ENCODE measurements at places on chromosomes 16 and 17. TPM values are rescaled to one million over a fixed set of nuclear protein-coding genes. Genes with fewer than 3 reads are reported as not detected.

DNA sequence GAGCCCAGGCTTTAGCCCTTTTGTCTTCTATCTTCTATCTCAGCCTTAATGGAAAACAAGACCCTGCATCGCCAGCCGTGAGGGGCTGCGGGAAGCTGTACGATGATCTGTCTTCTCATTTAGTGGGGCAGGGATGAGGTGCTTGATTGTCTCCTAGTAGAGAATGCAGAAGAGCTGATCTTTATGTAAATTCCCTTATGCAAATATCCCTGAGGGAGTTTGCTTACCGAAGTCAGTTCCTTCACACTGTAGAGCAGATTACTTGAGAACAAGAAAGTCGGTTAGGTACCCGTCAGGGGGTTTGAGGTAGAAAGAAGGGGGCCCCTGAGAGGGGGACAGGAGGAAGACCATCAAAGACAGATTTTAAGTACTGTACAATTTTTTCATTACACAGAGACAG, 66.2 kb downstream of the IRF8 start:
- DNase-seq: no peak
- no peak overlapping the region for H3K27ac ChIP-seq
- peaks cover 5% of the 10 kb centered on the region for H3K27me3 ChIP-seq
- no peaks in the 10 kb centered on the region for H3K4me1 ChIP-seq
- H3K4me3 ChIP-seq: no peak overlapping the region
- H3K36me3 ChIP-seq: no peaks in the 10 kb centered on the region

DNA sequence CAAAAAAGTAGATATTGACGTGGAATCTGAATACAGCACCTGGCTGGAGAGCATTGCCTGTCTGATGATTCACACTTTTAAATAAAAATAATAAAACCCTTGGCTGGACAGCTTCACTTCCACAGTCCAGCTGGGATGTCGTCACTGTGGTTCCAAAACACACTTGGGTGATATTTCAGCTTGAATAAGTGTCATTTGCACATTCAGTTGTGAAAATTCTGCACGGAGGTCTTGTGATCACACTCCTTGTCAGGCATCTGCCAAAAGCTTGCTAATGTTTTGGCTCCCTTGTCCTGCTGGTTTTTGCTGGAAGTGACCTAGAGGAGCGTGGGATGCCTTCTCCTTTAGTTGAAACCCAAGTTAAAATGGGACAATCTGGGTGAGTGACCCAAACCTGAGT, 60.7 kb downstream of the PCTP start:
- DNase-seq: no peak
- no peaks in the 10 kb centered on the region for H3K27me3 ChIP-seq

GRCh38 chr17:59538195-59538909, 27.1 kb upstream of the DHX40 start:
- no peaks in the 10 kb centered on the region for H3K4me1 ChIP-seq
- no peaks in the 10 kb centered on the region for H3K27me3 ChIP-seq
- H3K36me3 ChIP-seq: no peaks in the 10 kb centered on the region
- no peak overlapping the region for H3K27ac ChIP-seq
- no peak for DNase-seq
- no peak overlapping the region for H3K4me3 ChIP-seq

DNA sequence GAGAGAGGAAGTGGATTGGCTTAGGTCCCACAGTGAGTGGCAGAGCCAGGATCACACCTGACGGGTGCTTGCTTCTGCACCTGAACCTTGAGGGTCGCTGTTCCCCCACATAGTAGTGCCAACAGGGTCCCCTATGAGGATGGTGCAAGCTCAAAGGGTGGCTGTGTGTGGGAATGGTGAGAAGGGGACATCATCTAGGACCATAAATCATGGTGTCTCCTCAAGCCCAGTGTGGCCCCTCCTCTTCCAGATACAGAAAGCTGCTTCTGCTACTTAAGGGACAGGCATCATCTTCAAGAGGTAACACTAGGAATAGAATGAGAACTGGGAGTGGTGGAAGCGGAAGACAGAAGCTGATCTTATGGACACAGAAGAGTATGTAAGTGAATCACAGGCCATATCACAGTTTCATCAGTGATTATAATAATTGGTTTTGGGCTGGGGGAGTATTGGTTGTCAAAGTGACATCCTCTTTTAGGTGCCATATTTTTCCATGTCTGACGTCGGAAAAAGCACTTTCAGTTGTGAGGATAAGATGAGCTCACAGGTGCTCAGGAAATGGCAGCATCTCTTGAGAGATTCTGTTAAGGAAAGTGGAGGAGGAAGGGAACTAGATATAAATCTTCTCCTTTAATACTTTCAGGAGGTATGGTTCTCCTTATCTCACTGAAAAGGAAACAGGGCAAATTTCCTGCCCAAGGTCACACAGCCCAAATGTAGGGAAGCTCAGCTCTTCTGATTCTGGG, 83.2 kb upstream of the HNF1B start:
- H3K27ac ChIP-seq: peak overlapping the region; percentile 9
- no peaks in the 10 kb centered on the region for H3K27me3 ChIP-seq
- no peak for DNase-seq
- H3K36me3 ChIP-seq: no peaks in the 10 kb centered on the region

DNA sequence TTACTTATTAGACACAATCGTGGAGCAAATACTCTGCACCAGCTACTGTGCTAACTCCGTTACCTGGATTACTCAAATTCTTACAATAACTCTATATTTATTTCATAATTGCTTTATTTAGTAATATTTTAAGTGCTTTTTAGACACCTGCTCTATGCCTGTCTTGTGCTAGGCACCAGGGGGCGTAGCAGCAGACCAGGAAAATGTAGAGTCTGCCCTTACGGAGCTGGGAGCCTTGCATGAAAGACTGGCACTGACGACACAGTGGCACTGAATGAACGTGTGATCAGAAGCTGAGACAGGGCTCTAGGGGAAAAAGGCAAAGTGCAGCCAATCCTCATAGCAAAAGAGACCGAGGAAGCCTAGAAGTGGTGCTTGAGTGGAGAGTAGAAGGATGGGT, 486.5 kb downstream of the CDH13 start:
- peaks cover 4% of the 10 kb centered on the region for H3K27me3 ChIP-seq
- H3K4me3 ChIP-seq: no peak overlapping the region
- no peaks in the 10 kb centered on the region for H3K36me3 ChIP-seq
- DNase-seq: no peak
- H3K27ac ChIP-seq: no peak overlapping the region
- H3K4me1 ChIP-seq: no peaks in the 10 kb centered on the region

- no peaks in the 10 kb centered on the region for H3K4me1 ChIP-seq
- H3K36me3 ChIP-seq: no peaks in the 10 kb centered on the region
- no peak for DNase-seq
- H3K27me3 ChIP-seq: no peaks in the 10 kb centered on the region
- H3K27ac ChIP-seq: no peak overlapping the region
Measured at GRCh38 chr16:82783933-82784572, 157.3 kb downstream of the CDH13 start.

DNA sequence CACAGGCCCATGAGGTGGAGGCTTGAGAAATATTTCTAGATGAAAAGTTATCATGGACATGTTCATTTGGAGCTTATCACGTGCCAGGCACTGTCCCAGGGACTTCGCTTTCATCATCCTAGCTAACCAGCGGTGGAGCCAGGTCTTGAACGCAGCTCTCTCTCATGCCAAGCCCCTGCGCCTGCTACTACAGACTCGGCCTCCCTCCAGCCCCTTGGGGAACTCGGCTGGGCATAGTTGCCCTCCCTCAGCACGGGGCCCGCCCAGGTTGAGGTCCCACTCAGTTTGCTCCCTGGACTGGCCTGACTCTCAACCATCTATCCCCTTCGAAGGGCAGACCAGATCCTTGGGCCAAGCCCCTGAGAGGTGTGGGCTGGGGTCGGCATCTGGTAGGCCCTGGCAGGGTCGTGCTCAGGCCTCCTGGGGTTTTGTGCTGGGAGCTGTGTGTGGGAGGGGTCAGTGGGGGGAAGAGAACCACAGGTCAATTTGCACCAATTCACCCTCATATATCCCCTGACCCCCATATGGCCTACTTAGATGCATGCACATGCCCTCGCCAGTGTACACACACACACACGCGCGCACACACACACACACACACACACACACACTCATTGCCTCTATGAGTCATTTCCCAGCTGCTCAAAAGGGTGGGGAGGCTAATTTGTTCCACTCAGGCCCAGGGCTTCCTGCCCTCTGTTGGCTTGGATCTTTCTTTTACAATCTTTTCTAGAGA, 12.1 kb upstream of the SCN4A start:
- peak overlapping the region; percentile 59 for H3K27ac ChIP-seq
- peaks cover 5% of the 10 kb centered on the region for H3K4me1 ChIP-seq
- no peak overlapping the region for H3K4me3 ChIP-seq
- no peaks in the 10 kb centered on the region for H3K27me3 ChIP-seq
- peak; percentile 86 for DNase-seq

DNA sequence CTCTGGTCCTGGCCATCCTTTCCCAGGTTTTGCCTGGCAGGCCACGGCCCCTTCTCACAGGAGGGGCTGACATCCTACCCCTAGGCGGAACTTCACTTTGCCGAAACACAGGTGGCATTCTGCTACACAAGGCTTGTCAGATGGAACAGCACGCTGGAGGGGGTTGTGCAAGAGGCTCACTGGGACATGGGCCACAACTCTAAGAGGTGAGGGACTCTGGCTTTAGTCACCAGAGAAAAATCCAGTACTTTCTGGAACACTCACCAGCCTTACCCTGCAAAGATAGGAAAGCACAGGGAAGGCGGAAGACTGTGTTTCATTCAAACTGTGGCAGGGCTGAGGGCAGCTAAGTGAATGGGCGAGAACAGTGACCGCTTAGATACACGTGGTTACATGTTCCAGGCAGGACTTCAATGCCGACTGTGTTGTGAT, 18.3 kb downstream of the CDC42EP4 start:
- H3K4me3 ChIP-seq: no peak overlapping the region
- H3K4me1 ChIP-seq: peaks cover 81% of the 10 kb centered on the region
- H3K36me3 ChIP-seq: no peaks in the 10 kb centered on the region
- DNase-seq: peak; percentile 93
- peak overlapping the region; percentile 93 for H3K27ac ChIP-seq
- H3K27me3 ChIP-seq: no peaks in the 10 kb centered on the region

DNA sequence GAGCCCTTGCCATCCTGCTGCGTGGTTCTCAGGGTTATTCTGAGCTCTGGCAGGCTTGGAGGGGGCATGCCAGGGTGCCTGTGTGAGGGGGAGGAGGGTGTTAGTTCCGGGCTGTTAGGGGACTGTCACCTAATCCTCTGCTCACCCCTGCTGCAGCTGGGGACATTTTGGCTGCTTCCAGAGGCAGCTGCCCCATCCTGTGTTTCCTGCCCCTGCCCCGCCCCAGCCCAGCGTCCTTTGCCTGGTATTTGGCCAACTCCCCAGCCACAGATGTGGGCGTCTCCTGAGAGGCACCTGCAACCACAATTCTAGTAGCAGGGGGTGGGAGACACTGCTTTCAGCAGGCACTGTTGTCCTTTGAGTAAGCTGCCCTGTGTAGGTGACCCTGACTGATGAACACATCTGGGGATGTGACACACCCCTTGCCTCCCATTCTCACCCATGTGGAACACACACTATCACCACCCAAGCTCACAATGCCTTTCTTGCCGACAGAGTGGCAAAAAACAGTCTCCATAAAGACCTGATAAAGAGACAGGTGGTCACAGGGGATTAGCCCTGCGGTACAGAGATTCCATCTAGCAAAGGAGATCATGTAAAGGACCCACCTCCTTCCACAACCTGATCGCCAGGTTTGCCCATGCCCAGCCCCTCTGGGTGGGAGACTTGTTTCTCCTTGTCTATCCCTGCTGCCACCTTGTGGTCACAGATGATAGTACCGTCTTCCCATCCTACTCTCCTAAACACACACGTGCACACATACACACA, at the start of gene CHRNE:
TSS of gene CHRNE (minus strand) at position 48 of the 768 bp plus-strand sequence. CDS start at position 13, 35 bp downstream.
- H3K27me3 ChIP-seq: no peaks in the 10 kb centered on the region
- H3K4me1 ChIP-seq: peaks cover 9% of the 10 kb centered on the region

- H3K4me1 ChIP-seq: peaks cover 11% of the 10 kb centered on the region
- no peak within 1 kb of the TSS for H3K4me3 ChIP-seq
- no peaks in the 10 kb centered on the region for H3K27me3 ChIP-seq
Measured at GRCh38 chr16:67931712-67932461, at the start of gene CTRL. TSS of gene CTRL (minus strand) at chr16:67931862. CDS start at chr16:67931852, 10 bp downstream.

DNA sequence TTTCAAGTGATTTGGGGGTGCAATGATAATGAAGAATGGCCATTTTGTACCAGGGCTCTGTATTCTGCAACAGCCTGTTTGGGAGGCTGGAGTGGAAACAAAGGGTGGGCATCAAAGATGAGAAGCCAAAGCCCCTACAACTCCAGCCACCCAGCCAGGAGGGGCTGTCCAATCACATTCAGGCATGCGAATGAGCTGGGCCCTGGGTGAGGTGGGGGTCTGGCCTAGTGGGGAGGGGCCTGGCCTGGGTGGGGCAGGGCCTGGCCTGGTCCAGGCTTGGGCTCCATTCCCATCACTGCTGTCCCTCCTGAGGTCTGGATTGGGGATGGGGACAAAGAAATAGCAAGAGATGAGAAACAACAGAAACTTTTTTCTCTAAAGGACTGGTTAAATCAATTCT, 6.4 kb downstream of the AOC3 start:
- H3K4me1 ChIP-seq: peaks cover 4% of the 10 kb centered on the region
- H3K27me3 ChIP-seq: no peaks in the 10 kb centered on the region
- no peak for DNase-seq

GRCh38 chr16:53041320-53042051, 11.2 kb downstream of the CHD9NB start:
- no peak overlapping the region for H3K4me3 ChIP-seq
- no peak overlapping the region for H3K27ac ChIP-seq
- H3K36me3 ChIP-seq: no peaks in the 10 kb centered on the region
- peak; percentile 21 for DNase-seq

DNA sequence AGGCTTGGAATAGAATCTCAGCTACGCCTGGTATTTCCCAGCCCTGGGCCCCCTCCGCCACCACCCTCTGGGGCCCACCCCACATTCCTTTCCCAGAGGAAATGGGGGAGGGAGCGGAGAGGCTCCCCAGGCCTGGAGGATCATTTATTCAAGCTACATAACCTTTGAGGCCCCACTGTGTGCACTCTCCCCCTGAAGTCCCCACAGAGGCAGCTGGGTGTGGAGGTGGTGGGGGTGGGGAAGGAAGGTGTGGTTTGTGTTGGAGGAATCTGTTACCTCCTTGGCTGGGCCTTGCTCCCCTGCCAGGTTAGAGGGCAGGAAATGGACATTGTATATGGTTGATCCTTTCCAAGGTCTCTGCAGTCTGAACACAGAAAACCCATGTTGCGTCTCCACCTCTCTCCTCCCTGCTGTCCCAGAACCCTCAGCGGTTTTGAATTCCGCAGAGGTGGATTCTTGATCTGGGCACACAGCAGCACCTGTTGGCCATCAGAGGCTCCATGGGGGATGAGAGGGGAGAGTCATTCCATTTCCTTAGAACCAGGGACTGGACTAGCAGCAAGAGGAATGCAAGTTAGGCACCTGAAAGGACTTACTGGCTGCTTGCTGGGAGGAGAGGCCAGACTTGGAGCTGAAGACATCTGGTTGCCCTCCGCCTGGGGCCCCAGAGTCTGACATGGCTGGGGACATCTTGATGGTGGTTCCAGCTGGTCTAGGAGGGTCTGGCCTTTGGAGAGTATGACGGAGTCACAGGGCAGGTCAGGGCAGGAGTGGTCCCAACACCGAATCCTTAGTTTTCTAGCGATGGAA, 23.0 kb downstream of the ARHGAP23 start:
- no peak overlapping the region for H3K4me3 ChIP-seq
- no peak overlapping the region for H3K27ac ChIP-seq
- no peaks in the 10 kb centered on the region for H3K36me3 ChIP-seq
- no peaks in the 10 kb centered on the region for H3K27me3 ChIP-seq
- DNase-seq: no peak
- peaks cover 21% of the 10 kb centered on the region for H3K4me1 ChIP-seq

AIPL1 gene
- not detected for total RNA-seq

MSLN gene
- not detected for total RNA-seq

TAC4 gene
- not detected for total RNA-seq

NOXO1 gene
- not detected for total RNA-seq

TBC1D3C gene
- total RNA-seq: not detected

RHBDL3 gene
- total RNA-seq: 10.2 TPM

PLA2G10 gene
- not detected for total RNA-seq

KRTAP4-1 gene
- total RNA-seq: not detected
